ENCODE measurements at places on chromosomes 5 and 9.

DNA sequence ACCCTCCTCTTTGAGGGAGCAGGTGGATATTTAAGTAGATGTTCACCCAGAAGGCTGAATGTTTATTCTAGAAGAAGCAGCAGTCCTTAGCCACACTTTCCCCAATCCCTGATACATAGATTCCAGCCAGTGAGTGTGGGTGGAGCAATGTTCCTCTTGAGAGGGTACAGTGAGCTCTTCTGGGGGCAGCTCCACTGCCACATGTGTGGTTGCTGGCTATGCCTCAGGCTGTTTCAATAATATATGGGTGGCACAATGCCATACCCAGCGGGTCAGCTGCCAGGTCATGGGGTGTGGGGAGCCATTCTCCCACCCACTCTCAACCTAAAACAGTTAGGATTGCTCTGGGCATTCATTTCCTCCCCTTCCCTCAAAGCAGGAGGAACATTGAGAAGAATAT is 61.6 kb upstream of the DAB2 start:
- no peak for DNase-seq

GRCh38 chr5:79888643-79889042 is 102.4 kb downstream of the MTX3 start:
- no peak for DNase-seq

- peak; percentile 28 for DNase-seq
Measured at GRCh38 chr5:140351609-140352334, 5.4 kb upstream of the HBEGF start.

GRCh38 chr5:123755653-123756317 is 243.8 kb downstream of the CSNK1G3 start:
- no peak for DNase-seq

GRCh38 chr5:126851501-126852011 is 74.6 kb downstream of the LMNB1 start:
- DNase-seq = peak; percentile 25

DNA sequence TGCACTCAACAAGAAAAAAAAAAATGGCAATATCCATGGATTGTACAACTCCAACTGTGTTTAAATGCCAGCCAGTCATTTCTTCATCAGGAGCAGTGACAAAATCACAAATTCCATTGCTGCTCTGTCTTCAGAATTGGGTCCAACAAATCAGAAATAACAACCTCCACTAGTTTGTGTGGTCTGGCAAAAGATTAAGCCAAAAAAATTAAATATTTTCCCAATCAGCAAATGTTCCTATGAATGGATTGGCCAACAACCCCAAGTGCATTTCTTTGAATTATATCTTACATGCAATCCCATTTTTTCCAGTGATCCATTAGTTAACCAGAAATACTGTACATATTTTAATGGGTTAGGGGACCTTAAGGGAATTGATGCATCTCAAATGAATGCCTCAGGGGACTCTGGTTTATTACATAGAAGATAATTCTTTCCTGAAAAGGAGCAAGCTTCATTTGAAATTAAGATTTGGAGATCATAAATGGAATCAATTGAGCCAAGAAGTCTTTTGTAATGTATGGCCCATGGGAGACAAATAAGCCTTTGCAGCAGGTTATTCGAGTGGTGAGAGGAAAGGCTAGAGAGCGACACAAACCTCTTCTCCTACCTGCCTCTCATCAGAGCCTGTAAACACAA is 131.8 kb downstream of the TLE1 start:
- DNase-seq = no peak

DNA sequence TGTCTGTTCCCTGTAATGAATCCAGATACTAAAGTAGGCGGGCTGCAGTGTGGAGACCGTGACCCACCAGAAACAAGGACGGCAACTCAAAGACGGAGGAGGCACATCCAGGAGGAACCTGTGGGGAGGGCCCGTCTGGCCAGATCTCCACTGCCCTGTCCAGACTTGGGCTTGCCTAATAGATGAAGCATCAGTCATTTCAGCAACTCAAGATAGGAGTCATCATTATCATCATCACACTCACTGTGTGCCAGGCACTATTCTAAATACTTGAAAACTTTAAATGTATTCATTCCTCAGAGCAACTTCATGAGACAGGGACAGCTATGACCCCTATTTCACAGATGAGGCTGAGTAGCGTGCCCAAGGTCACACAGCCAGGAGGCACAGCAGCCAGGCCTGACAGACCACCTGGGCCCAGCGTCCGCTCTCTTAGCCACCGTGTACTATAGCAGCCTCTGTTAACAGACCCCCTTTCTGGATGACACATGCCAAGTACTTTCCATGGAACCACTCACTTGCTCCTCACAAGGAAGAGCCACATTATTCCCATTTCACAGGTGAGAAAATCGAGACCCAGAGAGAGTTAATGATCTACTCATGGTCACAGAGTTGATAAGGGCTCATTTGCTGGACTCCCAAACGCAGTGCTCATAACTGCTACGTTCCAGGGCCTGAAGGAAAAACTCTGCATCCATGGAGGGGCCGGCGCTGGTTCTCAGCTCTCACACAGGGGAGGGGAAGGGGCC is 4.9 kb upstream of the IL4 start:
- no peak for DNase-seq

GRCh38 chr9:33341182-33341581 is 50.9 kb downstream of the NFX1 start:
- no peak for DNase-seq

GRCh38 chr5:68217047-68217355 is 1.4 kb downstream of the PIK3R1 start:
- DNase-seq = no peak

DNA sequence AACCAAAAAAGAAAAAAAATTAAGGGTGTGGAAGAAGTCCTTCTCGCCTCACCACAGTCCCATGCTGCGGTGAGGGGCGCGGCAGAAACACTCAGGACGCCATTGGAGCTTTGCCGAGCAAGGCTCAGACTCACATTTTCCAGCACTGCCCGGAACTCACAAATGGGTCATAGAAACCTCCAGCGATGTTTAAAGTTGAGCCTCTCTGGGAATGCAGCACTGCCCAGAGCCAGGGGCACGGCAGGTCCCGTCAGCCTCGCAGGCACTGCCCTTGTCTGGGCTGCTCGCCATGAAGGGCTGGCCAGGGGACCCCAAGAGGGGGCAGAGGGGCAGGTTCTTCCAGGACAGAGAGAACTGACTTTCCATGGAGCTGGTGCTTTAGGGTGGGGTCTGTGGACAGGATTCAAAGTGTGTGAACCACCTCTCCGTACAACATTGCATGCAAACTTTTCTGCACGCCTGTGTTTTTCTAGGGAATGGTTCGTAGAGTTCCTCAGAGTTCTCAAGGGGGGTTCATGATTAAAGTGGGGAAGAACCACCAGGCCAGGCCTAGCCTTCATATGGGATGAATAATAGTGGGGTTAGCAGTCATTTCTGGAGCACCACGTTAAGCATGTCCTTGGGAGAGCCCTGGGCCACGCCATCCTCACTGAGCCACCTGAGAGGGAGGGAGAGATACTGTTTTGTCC is 38.4 kb downstream of the PRRX2 start:
- no peak for DNase-seq

DNA sequence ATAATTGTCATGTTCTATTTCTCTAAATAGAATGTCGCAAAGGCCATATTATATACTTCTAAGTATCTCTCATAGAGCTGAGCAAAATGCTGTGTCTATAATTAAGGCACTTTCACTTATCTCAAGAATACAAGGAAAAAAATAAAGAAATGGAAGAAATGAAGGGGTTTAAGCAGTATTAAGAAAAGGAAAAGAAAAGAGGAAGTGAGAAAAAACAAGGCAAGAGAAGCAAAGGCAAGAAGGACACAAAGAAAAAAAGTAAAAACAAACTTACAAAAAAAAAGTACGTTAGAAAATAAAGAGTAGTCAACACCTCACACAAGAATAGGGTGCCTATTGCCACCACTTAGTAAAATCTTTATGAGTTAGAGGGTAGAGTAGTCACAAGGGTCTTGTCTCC is 506.2 kb downstream of the GABRG2 start:
- DNase-seq = no peak

- no peak for DNase-seq
Measured at GRCh38 chr9:103799959-103800358, 294.1 kb upstream of the SMC2 start.

GRCh38 chr9:130817914-130818313 is 17.1 kb upstream of the ABL1 start:
- no peak for DNase-seq

DNA sequence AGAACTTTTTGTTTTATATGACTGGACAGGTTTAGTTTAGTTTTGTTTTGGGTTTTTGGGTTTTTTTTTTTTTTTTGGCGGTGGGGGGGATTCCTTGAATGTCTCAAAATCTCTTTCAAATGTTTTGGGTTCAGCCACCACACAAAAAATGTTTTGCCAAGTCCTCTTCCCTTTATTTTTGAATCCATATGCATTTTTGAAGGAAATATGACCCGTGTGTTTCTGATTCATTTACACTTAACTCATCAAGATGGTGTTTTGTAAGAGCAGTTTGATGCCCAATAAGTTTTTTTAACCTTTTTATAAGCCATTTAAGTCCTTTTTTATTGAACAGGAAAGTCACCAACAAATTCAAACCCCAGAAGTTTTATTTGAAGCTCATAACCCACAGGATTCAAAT is 209.8 kb downstream of the CWC27 start:
- DNase-seq = no peak

DNA sequence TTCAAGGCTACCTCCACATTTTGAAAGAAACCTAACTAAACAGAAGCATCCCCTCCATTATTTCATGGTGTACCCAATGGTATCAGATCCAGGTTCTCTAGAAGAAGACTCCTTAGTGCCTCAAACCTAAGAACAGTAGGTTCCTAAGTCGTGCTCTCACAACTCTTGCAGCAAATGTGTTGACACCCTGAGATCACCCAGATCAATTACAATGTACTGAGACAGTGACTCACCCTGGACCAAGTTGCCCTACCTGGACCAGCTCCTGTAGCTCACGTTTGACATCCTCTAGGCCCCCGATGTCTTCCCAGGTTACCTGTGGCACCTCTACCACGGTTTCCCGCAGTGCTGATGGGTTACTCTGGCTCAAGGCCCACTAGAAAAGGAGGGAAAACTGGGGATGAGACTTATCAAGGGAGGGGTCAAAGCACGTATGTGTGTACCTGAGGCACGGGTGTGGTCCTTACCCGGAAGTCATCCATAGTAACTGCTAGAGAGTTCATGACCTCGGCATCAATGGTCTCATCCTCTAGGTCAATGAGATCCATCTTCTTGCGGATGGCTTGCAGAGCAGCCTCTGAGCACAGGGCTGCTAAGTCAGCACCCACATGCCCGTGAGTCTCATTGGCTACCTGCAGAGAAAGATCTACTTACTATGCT is 11.7 kb downstream of the VCP start:
- DNase-seq = no peak

All from stimulated activated CD4-positive, alpha-beta T cell treated with anti-CD3 and anti-CD28 coated beads, Interleukin-4, amount 100 ng/mL, for 4 hours (primary cell).